ENCODE measurements at places on chromosomes 3 and 15.
A peak's percentile ranks its signal among the peaks of the same experiment; 100 is the strongest.

DNA sequence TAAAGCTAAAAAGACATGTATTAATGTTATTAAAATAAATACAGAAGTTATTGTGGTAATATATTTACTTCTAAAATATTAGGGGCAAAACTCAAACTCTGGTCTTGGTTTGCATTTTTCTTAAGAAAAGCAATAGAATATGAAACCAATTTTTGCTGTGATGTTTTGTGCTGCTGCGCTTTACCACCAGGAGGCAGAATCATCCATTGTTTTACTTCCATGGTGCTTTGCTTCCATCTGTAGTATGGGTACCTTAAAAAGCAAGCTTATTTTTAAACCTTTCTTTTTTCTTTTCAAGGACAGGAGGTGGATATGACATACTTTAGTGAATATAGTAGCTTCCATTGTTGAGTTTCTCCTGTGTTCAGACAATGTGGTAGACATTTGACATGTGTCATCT lies 46.6 kb upstream of the MRPL3 start:
- no peak for DNase-seq

GRCh38 chr3:119469418-119470189 lies 841 bp downstream of the POGLUT1 start:
- DNase-seq: peak; percentile 57

- no peak for DNase-seq
These were observed 3.9 kb upstream of the FURIN start for GRCh38 chr15:90864507-90864906.

DNA sequence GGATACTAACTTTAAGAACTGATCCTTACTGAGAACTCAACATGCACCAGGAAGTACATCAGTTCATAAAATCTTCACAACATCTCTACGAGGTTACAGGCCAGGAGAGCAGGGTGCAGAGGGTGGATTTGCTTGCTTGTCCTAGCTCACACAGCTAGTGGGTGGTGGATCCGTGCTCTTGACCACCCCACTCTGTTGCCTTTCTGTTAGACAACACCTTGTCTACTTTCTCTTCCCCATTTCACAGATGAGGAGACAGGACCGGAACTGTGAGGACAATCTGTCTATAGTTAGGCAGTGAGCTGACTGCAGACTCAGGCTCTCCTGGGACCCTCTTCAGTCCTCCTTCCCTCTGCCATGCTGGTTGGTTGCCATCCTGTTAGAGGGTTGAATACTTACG lies 221.7 kb upstream of the TLE3 start:
- no peak for DNase-seq

- DNase-seq: no peak
These were observed 5.2 kb downstream of the CAMKV start for GRCh38 chr3:49864505-49864904.

GRCh38 chr15:42332331-42332730 lies 27.0 kb upstream of the CAPN3 start:
- no peak for DNase-seq
